ENCODE measurements at places on chromosomes 16 and 17. TPM values are rescaled to one million over a fixed set of nuclear protein-coding genes. Genes with fewer than 3 reads are reported as not detected.

LDAF1 gene
- total RNA-seq, result 71.7 TPM

DNA sequence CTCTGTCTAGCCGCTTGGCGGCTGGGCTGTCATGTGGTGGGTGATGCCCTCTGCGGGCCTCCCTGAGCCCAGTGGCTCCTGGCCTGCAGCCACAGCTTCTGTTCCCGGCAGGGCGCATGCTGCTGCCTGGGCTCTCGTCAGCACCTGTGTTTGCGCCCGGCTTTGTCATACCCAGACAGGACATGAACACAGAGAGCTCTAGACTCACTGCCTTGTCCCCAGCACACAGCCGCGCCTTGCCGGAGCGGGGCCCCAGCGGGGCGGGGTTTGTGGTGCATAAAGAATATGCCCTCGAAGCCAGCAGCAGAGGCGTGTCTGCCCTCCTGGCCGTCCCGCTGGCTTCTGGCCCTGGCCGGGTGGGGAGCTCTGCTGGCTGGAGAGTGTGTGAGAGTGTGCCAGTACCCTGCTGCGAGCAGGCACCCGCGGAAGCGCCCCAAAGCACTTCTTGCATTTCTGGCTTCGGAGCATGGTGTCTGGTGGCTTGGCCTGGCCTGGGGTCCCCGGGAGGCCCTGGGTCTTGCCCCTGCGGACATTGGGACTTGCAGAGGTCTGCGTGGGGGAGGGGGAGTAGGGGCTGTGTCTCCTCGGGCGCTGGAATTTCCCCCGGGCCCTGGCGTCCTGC, 14.4 kb downstream of the ASPSCR1 start:
- H3K27ac ChIP-seq, result no peak overlapping the region
- DNase-seq, result no peak
- no peak overlapping the region for H3K4me3 ChIP-seq
- H3K27me3 ChIP-seq, result no peaks in the 10 kb centered on the region
- no peaks in the 10 kb centered on the region for H3K4me1 ChIP-seq

DNA sequence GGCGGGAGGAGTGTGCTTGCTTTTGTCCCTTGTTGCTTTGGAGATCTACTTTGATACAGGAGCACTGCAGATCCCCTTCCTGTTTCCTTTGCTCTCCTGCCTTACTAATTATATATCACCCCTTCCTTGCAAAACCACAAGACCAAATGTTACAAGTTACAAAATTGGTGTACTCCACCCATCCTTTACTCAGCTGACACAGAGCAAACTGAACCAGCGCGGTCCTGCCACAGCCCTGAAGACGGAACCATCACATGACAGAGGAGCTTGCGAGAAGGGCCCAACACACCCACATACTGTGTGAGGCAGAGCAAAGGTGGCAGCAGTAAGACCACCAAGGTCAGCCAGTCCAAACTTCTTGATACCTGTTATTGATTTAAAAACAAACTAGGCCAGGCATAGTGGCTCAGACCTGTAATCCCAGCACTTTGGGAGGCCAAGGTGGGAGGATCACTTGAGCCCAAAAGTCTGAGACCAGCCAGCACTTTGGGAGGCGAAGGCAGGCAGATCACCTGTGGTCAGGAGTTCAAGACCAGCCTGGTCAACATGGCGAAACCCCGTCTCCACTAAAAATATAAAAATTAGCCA, 33.2 kb downstream of the CYTH1 start:
- H3K36me3 ChIP-seq, result no peaks in the 10 kb centered on the region
- no peaks in the 10 kb centered on the region for H3K27me3 ChIP-seq
- H3K4me3 ChIP-seq, result no peak overlapping the region
- H3K4me1 ChIP-seq, result peaks cover 10% of the 10 kb centered on the region
- no peak overlapping the region for H3K27ac ChIP-seq

TMIGD1 gene
- 0.36 TPM for total RNA-seq

TMEM92 gene
- 0.34 TPM for total RNA-seq

DNA sequence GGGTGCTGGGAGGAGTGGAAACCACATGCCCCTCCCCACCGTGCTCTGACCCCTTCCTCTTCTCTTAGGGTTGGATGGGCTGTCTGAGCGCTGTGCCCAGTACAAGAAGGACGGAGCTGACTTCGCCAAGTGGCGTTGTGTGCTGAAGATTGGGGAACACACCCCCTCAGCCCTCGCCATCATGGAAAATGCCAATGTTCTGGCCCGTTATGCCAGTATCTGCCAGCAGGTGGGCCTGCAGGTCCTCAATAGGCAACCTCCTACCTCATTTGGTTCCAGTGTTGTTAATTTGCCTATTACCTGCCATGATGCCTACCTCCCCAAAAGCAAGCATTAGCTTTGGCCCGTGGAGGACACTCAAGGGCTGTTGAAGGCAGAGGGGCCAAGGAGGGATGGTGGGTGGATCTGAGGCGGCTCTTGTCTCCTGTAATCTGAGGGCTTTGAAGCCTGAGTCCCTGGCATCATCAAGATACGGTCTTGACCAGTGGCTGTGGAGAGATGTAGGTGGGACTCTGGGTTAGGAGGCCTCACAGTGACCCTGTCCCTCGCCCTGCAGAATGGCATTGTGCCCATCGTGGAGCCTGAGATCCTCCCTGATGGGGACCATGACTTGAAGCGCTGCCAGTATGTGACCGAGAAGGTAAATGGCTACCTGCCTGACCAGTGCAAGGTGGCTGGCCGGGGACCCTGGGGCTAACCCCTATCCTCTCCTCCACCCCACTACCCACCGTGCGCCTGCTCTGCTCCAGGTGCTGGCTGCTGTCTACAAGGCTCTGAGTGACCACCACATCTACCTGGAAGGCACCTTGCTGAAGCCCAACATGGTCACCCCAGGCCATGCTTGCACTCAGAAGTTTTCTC, 3.4 kb downstream of the ALDOA start:
- peaks cover 15% of the 10 kb centered on the region for H3K4me1 ChIP-seq
- no peaks in the 10 kb centered on the region for H3K36me3 ChIP-seq
- H3K27ac ChIP-seq, result no peak overlapping the region
- no peaks in the 10 kb centered on the region for H3K27me3 ChIP-seq
- no peak for DNase-seq

DNA sequence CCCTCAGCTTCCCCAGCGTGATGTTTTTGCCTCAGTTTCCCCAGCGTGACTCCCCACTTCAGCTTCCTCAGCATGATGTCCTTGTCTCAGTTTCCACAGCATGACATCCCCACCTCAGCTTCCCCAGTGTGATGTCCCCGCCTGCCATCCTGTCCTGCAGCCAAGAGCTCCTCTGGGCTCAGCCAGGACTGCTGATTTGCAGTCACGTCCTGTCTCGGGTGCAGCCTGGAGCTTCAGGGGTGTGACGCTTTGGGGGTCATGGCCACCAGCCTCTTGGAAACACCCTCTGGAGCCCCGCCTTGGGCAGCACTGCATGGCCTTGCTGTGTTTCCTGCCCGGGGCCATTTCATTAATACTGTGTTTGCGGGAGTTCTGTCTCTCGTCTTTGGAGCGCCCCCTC, 16.5 kb upstream of the NUDT16L1 start:
- no peak overlapping the region for H3K4me3 ChIP-seq
- H3K4me1 ChIP-seq, result peaks cover 5% of the 10 kb centered on the region
- DNase-seq, result peak; percentile 63
- H3K36me3 ChIP-seq, result no peaks in the 10 kb centered on the region
- H3K27ac ChIP-seq, result no peak overlapping the region

- no peaks in the 10 kb centered on the region for H3K27me3 ChIP-seq
- no peak overlapping the region for H3K4me3 ChIP-seq
- DNase-seq, result no peak
- no peak overlapping the region for H3K27ac ChIP-seq
- H3K36me3 ChIP-seq, result no peaks in the 10 kb centered on the region
Observed at GRCh38 chr17:10121971-10122707, 76.3 kb downstream of the GAS7 start.

DNA sequence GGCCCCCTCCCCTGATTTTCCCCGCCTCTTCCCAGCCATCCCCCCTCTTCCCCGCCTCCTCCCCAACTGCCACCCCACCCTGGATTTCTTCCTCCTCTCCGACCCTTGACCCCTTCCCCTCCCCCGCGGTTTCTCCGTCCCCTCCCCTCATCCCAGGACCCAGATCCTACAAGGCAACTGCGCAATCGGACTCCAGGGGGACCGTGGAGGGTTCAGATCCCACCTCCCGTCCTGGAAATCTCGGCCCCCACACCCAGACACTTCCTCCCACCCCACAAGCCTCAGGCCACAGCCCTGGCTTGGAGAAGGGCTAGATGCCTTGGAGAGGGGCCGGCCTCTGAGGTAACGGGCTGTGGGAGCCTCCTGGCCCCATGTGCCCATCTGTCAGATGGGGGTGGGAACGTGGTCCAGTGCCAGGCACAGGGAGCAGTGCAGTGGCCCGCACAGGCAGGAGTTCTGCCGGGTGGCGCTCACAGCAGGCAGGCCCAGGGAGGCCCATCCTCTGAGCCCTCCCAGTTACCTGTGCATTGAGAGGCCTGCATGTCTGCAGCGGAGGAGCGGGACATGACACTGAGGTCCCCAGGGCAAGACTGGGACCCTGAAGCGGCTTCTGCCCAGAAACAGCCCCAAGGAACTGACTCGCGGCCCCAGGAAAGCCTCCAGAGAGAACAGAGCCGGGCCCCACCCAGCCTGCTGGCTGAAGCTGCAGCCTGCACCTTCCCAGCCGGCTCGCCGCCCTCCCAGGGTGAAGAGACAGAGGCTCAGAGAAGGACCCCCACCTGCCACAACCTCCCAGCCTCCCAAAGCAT, 16.7 kb downstream of the ZNF423 start:
- DNase-seq, result peak; percentile 54
- no peaks in the 10 kb centered on the region for H3K36me3 ChIP-seq
- no peaks in the 10 kb centered on the region for H3K27me3 ChIP-seq
- H3K27ac ChIP-seq, result peak overlapping the region; percentile 17

SMIM36 gene
- total RNA-seq, result not detected

GRCh38 chr17:69864462-69864861, 210.6 kb upstream of the KCNJ16 start:
- peaks cover 1% of the 10 kb centered on the region for H3K4me1 ChIP-seq
- H3K27ac ChIP-seq, result no peak overlapping the region
- DNase-seq, result no peak
- no peaks in the 10 kb centered on the region for H3K27me3 ChIP-seq
- H3K4me3 ChIP-seq, result no peak overlapping the region
- H3K36me3 ChIP-seq, result no peaks in the 10 kb centered on the region

DNA sequence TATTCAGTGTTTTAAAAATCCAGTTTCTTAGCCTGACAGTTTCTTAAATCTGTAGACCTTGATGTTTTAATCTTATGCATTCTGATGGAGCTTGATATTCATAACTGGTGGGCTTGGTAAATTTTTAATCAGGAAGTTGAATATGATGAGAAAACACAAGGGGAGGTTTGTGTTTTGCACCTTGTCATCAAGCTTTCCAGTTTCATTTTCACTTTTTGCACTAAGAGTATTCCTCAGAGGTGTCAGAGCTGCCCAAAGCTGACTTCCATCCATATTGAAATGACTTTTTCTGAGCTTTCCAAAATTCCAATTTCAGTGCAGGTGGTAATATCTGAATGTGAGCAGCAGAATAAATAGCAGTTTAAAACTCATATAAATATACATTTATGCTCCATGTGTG, 555.0 kb upstream of the RBFOX1 start:
- H3K27ac ChIP-seq, result no peak overlapping the region
- no peak overlapping the region for H3K4me3 ChIP-seq
- no peaks in the 10 kb centered on the region for H3K4me1 ChIP-seq
- H3K36me3 ChIP-seq, result no peaks in the 10 kb centered on the region
- no peak for DNase-seq

EPOP gene
- 0.86 TPM for total RNA-seq

GPR142 gene
- total RNA-seq, result not detected

DNA sequence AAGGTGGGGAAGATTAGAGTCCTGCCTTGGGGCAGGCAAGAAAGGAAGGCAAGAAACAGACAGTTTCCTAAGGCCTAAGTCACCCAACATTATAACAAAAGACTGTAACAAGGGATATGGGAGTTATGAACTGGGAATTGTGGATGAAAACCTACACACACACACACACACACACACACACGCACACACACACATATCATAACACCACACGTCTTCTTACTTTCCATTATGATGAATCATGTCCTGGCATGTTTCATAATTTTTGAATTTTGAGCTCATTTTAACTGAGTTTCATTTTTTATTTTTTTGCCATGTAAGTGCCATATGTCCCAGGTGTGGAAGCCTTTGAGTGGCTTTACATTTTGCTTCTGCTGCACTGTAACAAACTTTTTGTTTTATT, 29.9 kb downstream of the HS3ST2 start:
- no peak overlapping the region for H3K27ac ChIP-seq
- no peaks in the 10 kb centered on the region for H3K27me3 ChIP-seq
- no peaks in the 10 kb centered on the region for H3K4me1 ChIP-seq
- H3K36me3 ChIP-seq, result no peaks in the 10 kb centered on the region

DNA sequence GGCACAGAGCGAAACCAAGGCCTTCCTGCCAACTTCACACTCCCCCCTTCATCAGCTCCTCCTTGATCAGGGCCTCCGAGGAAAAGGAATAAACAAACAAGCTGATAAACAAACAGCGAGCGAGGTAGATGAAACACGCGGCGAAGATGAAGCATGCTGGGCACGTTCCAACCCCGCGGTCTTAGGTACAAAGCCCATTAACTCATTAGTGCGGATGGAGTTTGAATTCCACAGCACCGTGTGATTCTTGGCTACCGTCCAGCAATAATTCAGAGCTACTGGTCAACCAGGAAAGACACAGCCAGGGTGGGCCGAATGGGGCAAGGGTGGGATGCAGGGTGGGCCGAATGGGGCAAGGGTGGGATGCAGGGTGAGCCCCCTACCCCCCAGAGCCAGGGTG, 67.3 kb downstream of the RBFOX3 start:
- H3K4me1 ChIP-seq, result no peaks in the 10 kb centered on the region
- DNase-seq, result no peak
- no peaks in the 10 kb centered on the region for H3K36me3 ChIP-seq
- H3K27me3 ChIP-seq, result no peaks in the 10 kb centered on the region
- no peak overlapping the region for H3K4me3 ChIP-seq

- H3K4me1 ChIP-seq, result no peaks in the 10 kb centered on the region
- H3K4me3 ChIP-seq, result no peak overlapping the region
- no peak overlapping the region for H3K27ac ChIP-seq
- no peaks in the 10 kb centered on the region for H3K27me3 ChIP-seq
Observed at GRCh38 chr17:56136301-56136700, 17.0 kb upstream of the ANKFN1 start.

DNA sequence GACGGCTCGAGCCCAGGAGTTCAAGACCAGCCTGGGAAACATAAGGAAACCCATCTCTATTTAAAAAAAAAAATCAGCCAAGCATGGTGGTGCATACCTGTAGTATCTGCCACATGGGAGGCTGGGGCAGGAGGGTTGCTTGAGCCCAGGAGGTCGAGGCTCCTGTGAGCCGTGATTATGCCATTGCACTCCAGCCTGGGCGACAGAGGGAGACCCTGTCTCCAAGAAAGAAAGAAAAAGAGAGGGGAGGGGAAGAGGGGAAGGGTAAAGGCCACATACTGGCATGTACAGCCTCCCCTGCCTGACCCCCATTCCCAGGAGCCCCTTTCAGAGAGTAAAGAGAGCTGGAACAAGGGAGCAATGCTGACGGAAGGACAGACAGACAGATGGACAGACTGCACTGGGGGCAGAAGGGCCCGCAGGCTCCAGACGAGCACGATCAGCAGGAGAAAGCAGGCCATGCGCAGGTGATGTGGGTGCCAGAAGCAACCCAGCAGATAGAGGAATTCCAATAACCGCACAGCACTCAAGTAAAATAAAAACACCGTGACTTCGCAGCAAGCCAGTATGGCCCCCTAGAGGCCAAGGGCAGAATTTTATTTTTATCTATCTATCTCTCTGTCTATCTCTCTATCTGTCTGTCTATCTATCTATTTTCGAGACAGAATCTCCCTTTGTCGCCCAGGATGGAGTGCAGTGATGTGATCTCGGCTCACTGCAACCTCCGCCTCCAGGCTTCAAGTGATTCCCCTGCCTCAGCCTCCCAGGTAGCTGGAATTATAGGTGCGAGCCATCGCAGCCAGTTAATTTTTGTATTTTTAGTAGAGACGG, 27.1 kb upstream of the SNN start:
- H3K36me3 ChIP-seq, result no peaks in the 10 kb centered on the region
- H3K4me1 ChIP-seq, result peaks cover 9% of the 10 kb centered on the region
- no peak overlapping the region for H3K4me3 ChIP-seq
- no peaks in the 10 kb centered on the region for H3K27me3 ChIP-seq
- peak; percentile 52 for DNase-seq
- peak overlapping the region; percentile 70 for H3K27ac ChIP-seq
